RPMI8226 (cell line): ENCODE measurements at places on chromosomes 6 and 20.

DNA sequence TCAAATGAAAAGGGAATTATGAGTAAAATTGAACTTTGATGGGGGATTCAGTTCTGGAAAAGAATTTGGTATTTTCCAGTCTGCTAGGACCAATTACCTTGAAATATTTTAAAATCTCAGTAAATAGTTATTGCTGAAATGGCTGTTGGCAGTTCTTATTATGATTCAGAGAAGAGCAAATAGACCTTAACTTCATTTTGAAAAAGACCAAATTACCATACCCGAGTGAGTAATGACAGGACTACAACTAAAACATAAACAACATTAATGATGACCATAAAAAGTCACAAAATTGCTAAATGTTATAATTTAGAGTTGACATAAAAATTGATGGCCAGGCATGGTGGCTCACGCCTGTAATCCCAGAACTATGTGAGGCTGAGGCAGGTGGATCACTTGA is 21.7 kb downstream of the TRIM38 start:
- DNase-seq = no peak

GRCh38 chr6:89693207-89693606 is 54.7 kb upstream of the LYRM2 start:
- DNase-seq = no peak

DNA sequence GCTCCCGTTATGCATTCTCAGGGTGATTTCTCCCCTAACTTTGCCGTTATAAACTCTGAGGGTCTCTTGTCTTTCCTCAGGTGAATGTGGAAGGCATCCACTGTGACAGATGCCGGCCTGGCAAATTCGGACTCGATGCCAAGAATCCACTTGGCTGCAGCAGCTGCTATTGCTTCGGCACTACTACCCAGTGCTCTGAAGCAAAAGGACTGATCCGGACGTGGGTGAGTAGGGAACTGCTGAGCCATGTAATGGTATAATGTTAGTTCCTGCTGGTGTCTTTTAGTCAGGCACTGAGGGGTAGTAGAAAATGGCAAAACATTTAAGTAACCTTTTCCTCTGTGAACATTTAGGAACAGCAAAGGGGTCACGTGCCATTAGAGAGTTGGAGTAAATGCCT is 395.4 kb downstream of the ARHGAP18 start:
- no peak for DNase-seq

GRCh38 chr6:6556738-6557503 is 31.6 kb upstream of the LY86 start:
- DNase-seq = peak; percentile 67

DNA sequence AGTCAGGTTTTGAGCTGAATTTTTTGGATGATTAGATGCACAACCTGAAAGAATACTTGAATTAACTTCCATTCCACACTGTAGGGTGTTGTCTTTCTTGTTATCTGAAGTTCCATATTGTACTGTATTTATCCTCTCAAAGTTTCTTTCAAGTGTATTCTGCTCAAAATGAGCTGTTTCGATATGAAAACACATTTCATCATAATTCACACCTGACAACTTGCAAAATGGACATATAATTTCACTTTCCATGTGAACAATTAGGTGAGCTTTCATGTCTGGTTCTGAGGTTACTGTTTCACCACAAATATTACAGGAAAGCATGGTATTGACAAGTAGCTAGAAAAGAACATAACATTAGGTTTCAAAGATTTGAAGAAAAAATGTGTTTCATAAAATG is 1.7 kb downstream of the ZUP1 start:
- DNase-seq = no peak

- peak; percentile 97 for DNase-seq
Observed at GRCh38 chr20:36773597-36774390, at the start of gene DSN1. Gene DSN1 (minus strand): TSS chr20:36773763. CDS start chr20:36771458, 2,305 bp downstream.

DNA sequence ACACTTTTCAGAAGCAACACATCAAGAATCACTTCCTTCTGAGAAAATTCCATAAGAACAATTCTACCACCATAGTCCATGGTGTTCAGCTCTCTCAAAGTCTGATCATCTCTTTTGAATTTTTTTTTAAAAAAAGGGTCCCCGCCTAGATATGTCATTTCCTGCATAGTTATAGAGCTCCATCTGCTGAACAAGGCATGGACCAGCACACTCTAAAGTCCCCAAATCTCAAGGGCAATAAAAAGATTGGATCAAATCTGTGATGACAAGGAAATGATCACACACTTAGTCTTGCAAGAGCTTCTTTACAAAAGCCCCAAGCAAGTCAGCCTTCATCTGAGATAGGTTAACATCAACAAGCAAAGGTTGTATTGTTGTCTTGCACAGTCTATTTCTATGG is 100.7 kb upstream of the STMND1 start:
- DNase-seq = no peak

DNA sequence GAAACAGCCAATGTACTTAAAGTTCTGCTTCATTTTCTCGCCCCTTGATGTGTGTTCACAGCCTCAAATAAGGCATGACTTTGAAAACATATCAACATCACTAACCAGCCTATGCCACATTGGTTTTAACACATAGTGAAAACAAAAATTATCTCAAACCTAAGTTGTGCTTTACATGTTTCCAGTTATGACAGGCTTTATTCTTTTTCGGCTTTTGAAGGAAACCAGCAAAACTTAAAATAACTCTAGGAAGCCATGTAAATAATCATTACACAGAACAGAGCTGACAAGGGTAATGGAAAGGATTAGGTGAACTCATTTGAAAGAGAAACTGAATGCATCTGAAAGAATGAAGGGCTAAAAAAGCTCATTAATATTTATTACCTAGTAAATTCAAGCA is 42.1 kb downstream of the BMP5 start:
- no peak for DNase-seq

GRCh38 chr6:43509142-43509983 is 783 bp downstream of the LRRC73 start:
- peak; percentile 31 for DNase-seq

- DNase-seq = no peak
Observed at GRCh38 chr6:112576423-112576822, 229.3 kb downstream of the RFPL4B start.

- DNase-seq = peak; percentile 44
Observed at GRCh38 chr6:43698584-43699349, 11.2 kb upstream of the MRPS18A start.

DNA sequence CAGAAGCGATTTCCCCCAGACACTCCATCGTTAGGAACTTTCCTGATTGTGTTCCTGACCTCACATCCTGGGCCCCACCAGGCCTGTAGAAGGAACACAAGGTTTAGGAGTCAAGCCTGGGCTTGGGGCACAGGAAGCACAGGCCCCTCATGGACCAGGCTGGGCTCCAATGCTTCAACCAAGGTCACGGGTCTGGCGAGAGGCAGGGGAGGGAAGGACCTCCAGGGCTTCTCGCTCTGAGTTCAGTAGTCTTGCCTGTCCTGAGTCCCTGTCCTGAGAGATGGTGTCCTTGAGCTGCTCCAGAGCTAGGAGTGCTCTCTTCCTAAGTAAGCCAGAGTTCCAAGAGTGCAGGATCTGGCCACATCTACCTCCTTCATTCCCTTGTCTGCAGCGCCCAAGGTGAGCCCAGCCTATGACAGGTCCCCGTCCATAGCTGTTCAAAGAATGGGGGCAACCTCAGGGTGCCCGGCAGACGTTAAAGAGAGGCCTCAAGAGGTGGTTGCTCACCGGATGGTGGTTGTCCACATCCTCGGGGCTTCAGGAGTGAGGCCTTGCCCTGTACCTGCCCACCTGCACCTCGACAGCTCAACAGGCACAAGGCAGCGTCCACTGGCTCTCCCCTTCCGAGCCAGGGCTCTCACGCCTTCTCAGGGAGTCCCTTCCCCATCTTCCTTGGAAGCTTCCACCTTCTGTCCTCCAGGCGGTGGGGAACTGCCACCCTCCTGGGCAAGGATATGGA is 1.6 kb upstream of the TUBB1 start:
- DNase-seq = no peak

GRCh38 chr6:103895136-103895535 is 964.6 kb downstream of the HACE1 start:
- DNase-seq = no peak

GRCh38 chr20:5141615-5142014 is 14.8 kb downstream of the CDS2 start:
- no peak for DNase-seq
